ENCODE measurements at places on chromosomes 16 and 17.

- DNase-seq, result no peak
These were observed 13.1 kb upstream of the BRD7 start for GRCh38 chr16:50381679-50382440.

DNA sequence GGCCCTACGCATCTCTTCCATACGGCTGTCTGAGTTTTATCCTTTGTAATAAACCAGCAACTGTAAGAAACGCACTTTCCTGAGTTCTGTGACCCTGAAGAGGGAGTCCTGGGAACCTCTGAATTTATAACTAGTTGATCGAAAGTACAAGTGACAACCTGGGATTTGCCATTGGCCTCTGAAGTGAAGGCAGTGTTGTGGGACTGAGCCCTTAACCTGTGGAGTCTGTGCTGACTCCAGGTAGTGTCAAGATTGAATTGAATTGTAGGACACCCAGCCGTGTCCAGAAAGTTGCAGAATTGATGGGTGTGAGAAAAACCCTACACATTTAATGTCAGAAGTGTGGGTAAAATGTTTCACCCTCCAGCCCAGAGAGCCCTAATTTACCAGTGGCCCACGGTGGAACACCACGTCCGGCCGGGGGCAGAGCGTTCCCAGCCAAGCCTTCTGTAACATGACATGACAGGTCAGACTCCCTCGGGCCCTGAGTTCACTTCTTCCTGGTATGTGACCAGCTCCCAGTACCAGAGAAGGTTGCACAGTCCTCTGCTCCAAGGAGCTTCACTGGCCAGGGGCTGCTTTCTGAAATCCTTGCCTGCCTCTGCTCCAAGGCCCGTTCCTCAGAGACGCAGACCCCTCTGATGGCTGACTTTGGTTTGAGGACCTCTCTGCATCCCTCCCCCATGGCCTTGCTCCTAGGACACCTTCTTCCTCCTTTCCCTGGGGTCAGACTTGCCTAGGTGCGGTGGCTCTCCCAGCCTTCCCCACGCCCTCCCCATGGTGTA, 1.5 kb downstream of the GAA start:
- DNase-seq, result no peak

DNA sequence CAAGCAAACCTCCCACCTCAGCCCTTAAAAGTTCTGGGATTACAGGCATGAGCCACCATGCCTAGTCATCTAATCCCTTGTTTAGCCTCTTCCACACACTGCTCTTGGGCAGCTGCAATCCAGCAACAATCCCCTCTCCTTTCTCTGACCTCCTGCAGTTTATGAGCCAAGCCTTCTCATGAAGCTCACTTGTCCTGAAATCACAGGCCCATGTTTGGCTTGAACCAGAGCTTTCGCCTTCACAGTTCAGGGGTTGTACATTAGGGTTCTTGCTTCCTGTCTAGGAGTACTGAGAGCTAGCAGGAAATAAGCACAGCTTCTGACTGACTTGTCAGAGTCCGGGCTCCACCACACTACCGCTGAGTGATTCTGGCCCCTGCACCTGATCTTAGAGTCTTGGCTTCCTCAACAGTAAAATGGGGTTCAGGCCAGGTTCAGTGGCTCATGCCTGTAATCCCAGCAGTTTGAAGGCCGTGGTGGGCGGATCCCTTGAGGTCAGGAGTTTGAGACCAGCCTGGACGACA, 16.3 kb downstream of the ERAL1 start:
- DNase-seq, result no peak

DNA sequence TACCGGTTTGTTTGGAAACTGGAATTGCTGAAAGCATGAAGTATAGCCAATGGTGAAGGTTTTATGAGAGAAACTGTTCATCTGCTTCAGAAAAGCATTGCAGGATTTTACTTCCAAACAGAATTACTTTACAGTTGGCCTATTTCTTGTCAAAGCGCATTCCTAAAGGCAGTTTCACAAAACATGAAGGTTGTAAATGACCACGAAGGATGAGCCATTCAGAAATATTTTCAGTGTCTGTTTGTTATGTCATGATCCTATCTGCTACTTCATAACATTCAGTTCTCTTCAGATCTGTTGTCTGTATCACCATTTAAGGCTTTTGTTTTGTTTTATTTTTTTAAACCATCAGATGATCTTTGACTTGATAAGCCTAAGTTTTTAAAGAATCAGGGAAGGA, 45.7 kb downstream of the AATF start:
- no peak for DNase-seq

DNA sequence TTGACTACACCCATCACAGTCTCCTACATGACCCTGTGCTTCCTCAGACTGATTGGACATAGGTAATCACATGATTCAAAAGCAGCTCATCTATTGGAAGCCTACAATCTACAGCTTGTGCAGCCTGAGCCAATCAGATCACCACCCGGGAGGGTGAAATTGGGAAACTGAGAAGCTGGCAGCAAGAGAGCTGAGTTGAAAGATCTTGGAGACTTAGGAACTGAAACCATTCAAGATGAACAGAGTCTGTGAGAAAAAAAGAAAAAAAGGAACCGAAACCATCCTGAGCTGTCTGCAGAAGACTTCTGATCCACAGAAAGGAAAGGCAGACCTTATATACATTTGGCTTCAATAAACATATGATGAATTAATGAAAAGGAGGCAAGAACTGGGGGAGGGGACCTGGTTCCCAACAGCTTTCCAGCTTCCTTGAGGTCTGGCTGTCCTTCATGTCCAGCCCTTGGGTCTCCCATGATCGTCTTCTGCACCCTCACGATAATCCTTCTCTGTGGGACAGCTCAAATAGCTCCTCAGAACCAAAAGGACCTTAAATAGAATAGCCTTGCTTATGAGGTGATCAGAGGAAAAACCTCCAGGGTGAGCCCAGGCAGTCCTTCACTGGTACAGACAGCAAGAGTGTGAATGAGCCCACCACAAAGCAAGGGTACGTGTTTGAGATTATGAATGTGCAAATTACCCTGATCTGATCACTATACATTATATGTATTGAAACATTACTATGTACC, 32.6 kb downstream of the PLXDC1 start:
- DNase-seq, result no peak

DNA sequence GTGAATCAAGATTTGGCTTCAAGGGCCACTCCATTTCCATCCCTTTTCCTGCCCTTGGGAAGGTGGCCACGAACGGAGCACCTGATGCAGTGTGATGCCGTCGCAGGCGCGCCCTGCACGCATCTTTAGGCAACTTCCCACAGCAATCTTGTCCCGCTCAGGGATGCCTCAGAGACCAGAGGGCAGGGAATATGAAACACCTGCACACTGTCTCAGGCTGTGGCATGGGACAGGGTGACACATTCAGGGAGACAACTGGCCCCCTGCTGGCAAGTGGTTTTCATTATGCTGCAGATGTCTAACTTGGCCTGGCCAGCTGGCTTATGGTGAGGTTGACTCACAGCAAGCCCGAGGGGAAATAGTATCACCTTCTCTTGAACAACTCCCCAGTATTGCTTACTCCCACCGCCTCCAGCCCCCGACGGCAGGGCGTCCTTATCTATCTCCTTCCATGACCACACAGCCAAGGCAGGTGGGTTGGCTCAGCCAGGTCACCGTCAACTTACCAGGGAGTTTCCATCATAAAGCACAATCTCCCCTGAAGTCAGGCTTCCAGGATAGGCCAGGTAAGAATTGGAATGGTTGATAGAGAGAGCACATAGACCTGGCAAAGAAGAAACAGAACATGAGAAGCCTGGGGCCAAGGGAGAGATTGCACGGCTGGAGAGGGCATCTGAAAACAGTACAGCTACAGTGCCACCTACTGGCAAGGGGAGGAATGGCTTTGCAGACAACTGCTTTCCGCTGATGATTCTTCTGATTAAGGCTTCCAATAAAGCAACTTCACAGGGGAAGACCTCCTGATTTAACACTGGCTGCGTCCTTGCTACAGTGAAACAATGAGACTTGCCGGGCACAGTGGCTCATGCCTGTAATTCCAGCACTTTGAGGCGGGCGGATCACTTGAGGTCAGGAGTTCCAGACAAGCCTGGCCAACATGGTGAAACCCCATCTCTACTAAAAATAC, 21.1 kb downstream of the WIPI1 start:
- peak; percentile 45 for DNase-seq

DNA sequence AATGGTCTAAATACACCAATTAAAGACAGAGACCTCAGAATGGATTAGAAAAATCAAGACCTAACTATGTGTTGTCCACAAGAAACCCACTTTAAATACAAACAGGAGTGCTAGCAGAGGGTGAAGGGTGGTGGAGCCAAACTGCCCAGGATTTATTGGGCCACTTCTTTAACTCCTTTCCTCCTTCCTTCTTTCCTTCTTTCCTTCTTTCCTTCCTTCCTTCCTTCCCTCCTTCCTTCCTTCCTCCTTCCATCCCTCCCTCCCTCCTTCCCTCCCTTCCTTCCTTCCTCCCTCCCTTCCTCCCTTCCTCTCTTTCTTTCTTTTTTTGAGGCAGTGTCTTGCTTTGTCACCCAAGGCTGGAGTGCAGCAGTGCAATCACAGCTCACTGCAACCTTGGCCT, 34.3 kb upstream of the EMP2 start:
- DNase-seq, result no peak

- no peak for DNase-seq
These were observed 54.4 kb downstream of the SIAH1 start for GRCh38 chr16:48330841-48331192.

DNA sequence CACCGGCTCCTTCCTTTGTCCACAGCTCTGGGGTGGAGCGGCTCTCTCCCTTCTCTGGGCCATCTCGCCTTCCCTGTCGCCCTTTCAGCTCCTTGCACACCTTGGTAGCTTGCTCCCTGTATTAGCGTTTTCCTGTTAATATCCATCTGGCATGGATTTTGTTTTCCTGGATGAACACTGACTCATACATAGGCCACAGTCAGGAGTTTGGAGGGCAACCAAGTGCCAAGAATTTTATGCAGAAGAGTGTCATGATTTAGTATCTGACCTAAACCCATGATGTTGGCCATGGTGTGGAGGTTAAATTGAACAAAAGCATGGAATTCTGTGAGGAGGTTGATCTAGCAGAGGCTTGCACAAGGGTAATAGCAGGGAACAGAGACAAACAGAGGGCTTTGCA, 180.9 kb downstream of the AIPL1 start:
- no peak for DNase-seq

All from DMS 273 treated with DMSO at 0.1 percent for 48 hours (cell line).